ENCODE measurements at places on chromosomes 3 and 15.

DNA sequence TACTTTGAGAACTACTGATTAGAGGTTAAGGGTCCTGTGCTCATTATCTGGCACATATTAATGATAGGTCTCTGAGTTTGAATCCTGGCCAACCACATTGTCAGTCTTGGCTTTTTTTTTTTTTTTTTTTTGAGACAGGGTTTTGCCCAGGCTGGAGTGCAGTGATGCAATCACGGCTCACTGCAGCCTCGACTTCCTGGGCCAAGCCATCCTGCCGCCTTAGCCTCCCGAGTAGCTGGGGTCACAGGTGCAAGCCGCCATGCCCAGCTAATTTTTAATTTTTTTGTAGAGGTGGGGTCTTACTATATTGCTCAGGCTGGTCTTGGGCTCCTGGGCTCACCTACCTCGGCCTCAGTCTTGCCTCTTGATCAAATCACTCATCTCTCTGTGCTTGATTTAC, 547 bp upstream of the PCCB start:
- peak overlapping the region; percentile 68 for H3K4me3 ChIP-seq
- no peaks in the 10 kb centered on the region for H3K27me3 ChIP-seq
- no peaks in the 10 kb centered on the region for H3K36me3 ChIP-seq
- peaks cover 23% of the 10 kb centered on the region for H3K4me1 ChIP-seq
- no peak for DNase-seq

GRCh38 chr3:52779837-52780585, 2.6 kb downstream of the ITIH1 start:
- H3K27ac ChIP-seq = no peak overlapping the region
- no peak for DNase-seq
- no peaks in the 10 kb centered on the region for H3K36me3 ChIP-seq
- H3K4me3 ChIP-seq = no peak overlapping the region
- no peaks in the 10 kb centered on the region for H3K27me3 ChIP-seq

GRCh38 chr15:58932710-58933280, 684 bp downstream of the SLTM start:
- H3K27ac ChIP-seq = peak overlapping the region; percentile 92
- H3K4me3 ChIP-seq = peak overlapping the region; percentile 95
- peaks cover 25% of the 10 kb centered on the region for H3K36me3 ChIP-seq
- peaks cover 23% of the 10 kb centered on the region for H3K4me1 ChIP-seq
- no peaks in the 10 kb centered on the region for H3K27me3 ChIP-seq

GRCh38 chr15:65987100-65987499, 117.8 kb downstream of the RAB11A start:
- no peak overlapping the region for H3K27ac ChIP-seq
- no peaks in the 10 kb centered on the region for H3K36me3 ChIP-seq
- H3K27me3 ChIP-seq = no peaks in the 10 kb centered on the region
- no peak overlapping the region for H3K4me3 ChIP-seq
- no peak for DNase-seq

GRCh38 chr3:145183261-145183660, 977.7 kb downstream of the PLOD2 start:
- H3K27ac ChIP-seq = no peak overlapping the region
- no peaks in the 10 kb centered on the region for H3K27me3 ChIP-seq
- no peaks in the 10 kb centered on the region for H3K36me3 ChIP-seq
- DNase-seq = no peak

DNA sequence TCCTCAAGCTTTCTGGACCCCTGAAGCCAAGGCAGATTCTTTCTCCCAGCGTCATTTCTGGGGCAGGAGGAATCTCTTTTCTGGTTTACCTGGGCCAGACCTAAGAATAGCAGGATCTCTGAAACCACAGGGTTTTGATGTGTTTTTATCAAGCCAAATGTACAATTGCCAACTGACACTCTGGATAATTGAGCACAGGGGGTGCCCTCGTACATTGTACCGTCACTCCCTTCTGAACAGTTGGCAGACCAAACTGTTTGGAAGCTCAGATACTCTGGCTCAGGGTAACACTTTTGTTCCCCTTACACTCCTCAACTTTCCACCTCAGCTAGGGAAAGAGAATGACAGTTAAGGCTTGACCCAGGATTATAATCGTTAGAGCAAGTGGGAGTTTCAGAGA, 49.9 kb downstream of the ASTE1 start:
- H3K4me3 ChIP-seq = no peak overlapping the region
- DNase-seq = no peak
- H3K27ac ChIP-seq = no peak overlapping the region
- peaks cover 26% of the 10 kb centered on the region for H3K4me1 ChIP-seq
- H3K36me3 ChIP-seq = peaks cover 77% of the 10 kb centered on the region
- no peaks in the 10 kb centered on the region for H3K27me3 ChIP-seq

- H3K4me1 ChIP-seq = peaks cover 3% of the 10 kb centered on the region
- no peak overlapping the region for H3K27ac ChIP-seq
- DNase-seq = no peak
Observed at GRCh38 chr3:193742628-193743027, 149.6 kb downstream of the OPA1 start.

DNA sequence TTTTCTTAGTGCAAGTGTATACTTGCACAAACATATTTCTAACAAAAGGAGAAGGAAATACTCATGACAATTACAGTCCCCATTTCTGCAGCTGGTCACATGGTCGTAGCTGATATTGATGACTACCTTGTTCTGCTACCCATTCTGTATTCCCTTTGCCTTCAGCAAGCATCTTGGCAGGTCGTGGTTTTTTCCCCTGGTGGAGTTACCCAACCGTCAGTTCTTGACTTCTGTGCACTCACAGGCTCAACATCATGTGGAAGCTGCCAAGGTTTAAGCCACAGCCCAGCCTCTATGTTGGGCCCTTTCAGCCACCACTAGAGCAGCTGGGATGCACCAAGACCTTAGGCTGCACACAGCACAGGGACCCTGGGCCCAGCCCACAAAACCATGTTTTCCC, 56.1 kb downstream of the VGLL3 start:
- no peak overlapping the region for H3K4me3 ChIP-seq
- H3K4me1 ChIP-seq = no peaks in the 10 kb centered on the region
- no peak for DNase-seq
- no peaks in the 10 kb centered on the region for H3K36me3 ChIP-seq
- no peak overlapping the region for H3K27ac ChIP-seq
- H3K27me3 ChIP-seq = no peaks in the 10 kb centered on the region

- H3K4me1 ChIP-seq = no peaks in the 10 kb centered on the region
- H3K4me3 ChIP-seq = no peak overlapping the region
- H3K27me3 ChIP-seq = no peaks in the 10 kb centered on the region
- no peaks in the 10 kb centered on the region for H3K36me3 ChIP-seq
Observed at GRCh38 chr15:72599855-72600464, 54.5 kb upstream of the GOLGA6B start.

DNA sequence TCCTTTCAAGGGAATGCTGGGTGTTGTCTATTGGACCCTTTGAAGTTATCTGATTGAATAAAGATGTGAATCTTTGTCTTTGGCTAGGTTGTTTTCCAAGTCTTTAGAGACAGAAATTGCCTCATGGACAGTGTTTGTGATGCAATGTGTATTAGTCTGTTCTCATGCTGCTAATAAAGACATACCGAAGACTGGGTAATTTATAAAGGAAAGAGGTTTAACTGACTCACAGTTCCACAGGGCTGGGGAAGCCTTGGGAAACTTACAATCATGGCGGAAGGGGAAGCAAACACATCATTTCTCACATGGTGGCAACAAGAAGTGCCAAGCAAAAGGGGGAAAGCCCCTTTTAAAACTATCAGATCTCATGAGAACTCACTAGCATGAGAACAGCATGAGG, 88.8 kb upstream of the PLXND1 start:
- H3K4me3 ChIP-seq = no peak overlapping the region
- no peaks in the 10 kb centered on the region for H3K27me3 ChIP-seq
- H3K36me3 ChIP-seq = no peaks in the 10 kb centered on the region
- no peak for DNase-seq

- H3K4me3 ChIP-seq = no peak overlapping the region
- no peaks in the 10 kb centered on the region for H3K36me3 ChIP-seq
- H3K27ac ChIP-seq = no peak overlapping the region
- no peaks in the 10 kb centered on the region for H3K27me3 ChIP-seq
- no peaks in the 10 kb centered on the region for H3K4me1 ChIP-seq
Observed at GRCh38 chr3:117404730-117405129, 695.2 kb downstream of the TUSC7 start.

DNA sequence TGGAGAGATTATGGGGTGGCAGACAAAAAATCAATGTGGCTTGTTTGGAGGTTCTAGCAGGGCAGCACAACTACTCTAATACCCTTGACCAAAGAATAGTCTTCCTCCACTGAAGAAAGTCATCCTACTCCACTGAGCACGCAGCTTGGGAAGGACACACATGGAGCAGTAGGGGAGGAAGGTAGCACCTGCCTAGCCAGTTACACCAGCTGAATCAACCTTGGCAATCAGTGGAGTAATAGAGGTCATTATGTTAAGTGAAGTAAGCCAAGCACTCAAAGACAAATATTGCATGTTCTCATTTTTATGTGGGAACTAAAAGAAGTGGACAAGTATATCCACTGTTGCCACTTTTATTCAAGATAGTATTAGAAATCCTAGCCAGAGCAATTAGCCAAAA, 555.8 kb upstream of the ALCAM start:
- H3K27me3 ChIP-seq = no peaks in the 10 kb centered on the region
- no peak overlapping the region for H3K4me3 ChIP-seq
- H3K27ac ChIP-seq = no peak overlapping the region
- no peaks in the 10 kb centered on the region for H3K4me1 ChIP-seq
- no peaks in the 10 kb centered on the region for H3K36me3 ChIP-seq

DNA sequence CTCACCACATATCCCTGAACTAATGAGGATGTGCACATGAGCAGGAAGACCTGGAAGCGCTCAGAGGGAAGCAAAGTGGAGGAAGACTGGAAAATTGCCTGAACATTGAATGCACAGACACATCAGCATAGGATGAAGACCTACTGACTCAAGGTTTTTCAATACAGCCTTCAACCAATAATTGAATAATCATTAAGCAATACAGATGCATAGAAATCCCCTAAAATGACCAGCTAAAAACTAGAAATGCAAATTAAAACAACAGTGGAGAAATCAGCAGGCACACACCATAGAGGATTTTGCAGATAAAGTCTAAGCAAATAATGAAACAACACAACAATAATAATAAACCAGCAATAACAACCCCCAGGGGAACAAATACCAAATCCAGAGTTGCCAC, 80.4 kb downstream of the CEP152 start:
- peaks cover 39% of the 10 kb centered on the region for H3K36me3 ChIP-seq
- H3K27me3 ChIP-seq = no peaks in the 10 kb centered on the region
- H3K4me1 ChIP-seq = no peaks in the 10 kb centered on the region
- no peak overlapping the region for H3K4me3 ChIP-seq

DNA sequence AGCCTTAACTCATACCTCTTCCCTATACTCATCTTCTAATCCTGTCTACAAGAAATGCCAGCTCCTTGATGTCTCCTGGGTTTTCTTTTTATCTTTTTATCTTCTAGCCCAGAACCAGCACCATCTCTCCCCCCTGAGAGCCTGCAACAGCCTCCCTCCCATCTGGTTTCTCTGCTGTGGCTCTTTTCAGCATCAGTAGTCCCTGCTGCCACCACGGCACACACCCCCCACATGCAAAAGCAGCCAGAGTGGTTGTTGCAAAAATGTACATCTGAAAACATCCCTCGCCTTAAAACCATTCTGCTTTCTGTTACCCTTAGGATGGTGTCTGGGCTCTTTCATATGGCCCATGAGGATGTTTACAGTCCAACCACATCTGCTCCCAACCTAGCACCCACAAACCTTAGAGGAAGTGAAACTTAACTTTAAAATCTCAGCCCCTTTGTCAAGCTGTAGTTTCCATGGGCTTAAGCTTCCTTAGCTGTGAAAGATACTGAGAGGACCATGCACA, 775 bp downstream of the TTC21A start:
- peak; percentile 91 for DNase-seq
- H3K27me3 ChIP-seq = no peaks in the 10 kb centered on the region
- peak overlapping the region; percentile 92 for H3K4me3 ChIP-seq
- H3K27ac ChIP-seq = peak overlapping the region; percentile 80
- H3K36me3 ChIP-seq = no peaks in the 10 kb centered on the region
- peaks cover 52% of the 10 kb centered on the region for H3K4me1 ChIP-seq

GRCh38 chr3:14680716-14681115, 5.8 kb downstream of the C3orf20 start:
- no peak overlapping the region for H3K4me3 ChIP-seq
- no peak overlapping the region for H3K27ac ChIP-seq
- H3K27me3 ChIP-seq = no peaks in the 10 kb centered on the region

DNA sequence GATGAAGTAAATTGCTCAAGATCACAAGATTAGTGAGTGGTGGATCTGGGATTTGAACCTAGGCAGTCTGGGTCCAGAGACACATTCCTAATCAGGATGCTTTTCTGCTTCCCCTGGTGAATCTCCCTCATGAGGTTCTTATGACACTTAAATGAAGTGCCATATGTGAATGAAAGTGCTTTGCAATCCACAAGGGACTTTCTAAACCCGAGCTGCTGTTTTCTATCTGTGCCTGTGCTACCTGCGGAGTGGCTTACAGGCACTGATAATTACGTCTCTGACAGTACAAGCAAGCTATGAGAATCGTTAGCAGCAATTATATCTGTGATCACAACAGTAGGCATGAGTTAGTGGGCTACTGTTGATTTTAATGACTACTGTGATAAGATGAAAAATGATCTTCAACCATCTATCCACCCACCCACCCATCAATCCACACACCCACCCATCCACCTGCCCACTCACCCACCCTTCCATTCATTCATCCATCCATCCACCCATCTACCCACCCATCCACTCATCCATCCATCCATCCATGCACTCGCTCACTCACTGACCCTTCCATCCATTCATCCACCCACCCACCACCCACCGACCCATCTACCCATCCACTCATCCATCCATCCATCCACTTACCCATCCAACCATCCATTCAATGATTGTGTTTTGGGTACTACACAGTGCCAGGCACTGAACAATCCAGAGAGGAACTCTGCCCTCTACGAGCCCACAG, 51.8 kb downstream of the ATP2B2 start:
- H3K36me3 ChIP-seq = no peaks in the 10 kb centered on the region
- H3K27me3 ChIP-seq = no peaks in the 10 kb centered on the region
- no peak overlapping the region for H3K27ac ChIP-seq
- DNase-seq = no peak
- H3K4me1 ChIP-seq = peaks cover 44% of the 10 kb centered on the region
- no peak overlapping the region for H3K4me3 ChIP-seq

GRCh38 chr3:143092191-143092590, 27.4 kb upstream of the CHST2 start:
- no peak overlapping the region for H3K27ac ChIP-seq
- H3K4me1 ChIP-seq = no peaks in the 10 kb centered on the region
- H3K27me3 ChIP-seq = no peaks in the 10 kb centered on the region
- no peak for DNase-seq
- H3K4me3 ChIP-seq = no peak overlapping the region

GRCh38 chr3:152197937-152198336, 70.8 kb upstream of the MBNL1 start:
- DNase-seq = no peak
- peaks cover 32% of the 10 kb centered on the region for H3K4me1 ChIP-seq
- H3K4me3 ChIP-seq = no peak overlapping the region
- H3K27me3 ChIP-seq = no peaks in the 10 kb centered on the region
- H3K36me3 ChIP-seq = no peaks in the 10 kb centered on the region

DNA sequence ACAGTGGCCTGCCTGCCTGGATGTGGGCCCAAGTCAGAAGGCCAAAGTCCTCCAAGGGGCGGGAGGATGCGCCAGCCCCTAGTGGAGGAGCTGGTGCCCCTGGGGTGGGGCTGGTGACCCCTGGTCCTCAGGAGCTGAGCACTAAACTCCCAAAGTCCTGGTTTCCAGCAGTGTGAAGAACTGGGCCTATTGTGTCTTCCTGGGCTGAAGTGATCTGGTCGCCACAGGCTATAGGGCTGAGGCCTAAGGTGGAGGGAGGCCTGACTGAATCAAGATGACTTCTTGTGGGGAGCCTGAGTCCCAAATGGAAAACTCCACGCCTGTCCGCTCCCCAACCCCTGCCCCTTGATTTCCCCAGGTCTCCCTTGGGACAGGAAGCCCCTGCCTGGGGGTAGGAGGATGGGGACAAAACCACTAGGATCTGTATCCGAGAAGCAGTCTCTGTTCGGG, 753 bp upstream of the FES start:
- no peaks in the 10 kb centered on the region for H3K36me3 ChIP-seq
- peaks cover 50% of the 10 kb centered on the region for H3K4me1 ChIP-seq
- peak overlapping the region; percentile 83 for H3K27ac ChIP-seq
- peak overlapping the region; percentile 66 for H3K4me3 ChIP-seq
